ENCODE measurements at places on chromosomes 1 and 21.
A peak's percentile ranks its signal among the peaks of the same experiment; 100 is the strongest.

- peak; percentile 32 for DNase-seq
Measured at GRCh38 chr1:56820755-56821461, 1.7 kb upstream of the FYB2 start.

GRCh38 chr1:156698995-156699394, 6.4 kb downstream of the CRABP2 start:
- DNase-seq: no peak

- DNase-seq: no peak
Measured at GRCh38 chr1:24443241-24443656, 27.6 kb downstream of the NIPAL3 start.

DNA sequence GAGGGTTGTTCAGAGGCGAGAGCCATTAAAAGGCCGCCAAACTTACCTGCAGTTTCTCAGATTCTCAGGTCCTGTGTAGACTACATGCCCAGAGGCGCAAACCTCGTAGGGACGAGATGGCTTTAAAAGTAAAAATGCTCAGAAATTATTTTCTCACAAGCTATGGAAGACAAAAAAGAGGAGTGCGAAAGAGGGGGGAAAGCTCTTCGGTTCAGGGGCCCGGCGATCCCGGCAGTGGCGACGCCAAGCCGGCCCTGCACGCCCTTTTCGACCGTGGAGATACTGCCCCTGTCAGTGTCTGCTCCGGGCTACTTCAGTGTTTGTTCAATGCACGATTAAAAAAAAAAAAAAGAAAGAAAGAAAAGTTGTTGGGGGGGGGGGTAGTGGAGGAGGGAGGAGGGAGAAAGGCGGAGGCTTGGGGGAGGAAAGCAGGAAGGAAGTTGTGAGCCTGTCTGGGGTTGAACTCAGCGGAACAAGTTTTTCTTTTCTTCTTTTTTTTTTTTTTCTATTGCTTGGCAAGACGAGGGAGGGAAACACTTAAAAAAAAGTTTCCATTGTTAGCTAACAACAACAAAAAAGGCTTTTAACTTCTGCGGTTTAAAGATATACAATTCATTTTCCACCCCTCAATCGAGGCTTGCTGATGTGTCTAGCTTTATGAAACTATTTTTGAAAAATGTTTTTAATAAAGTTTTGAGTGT, at the start of gene ITPKB:
ITPKB (minus strand) TSS at position 288 of the 701 bp plus-strand sequence. CDS start 1,824 bp downstream, outside the sequence.
- DNase-seq: peak; percentile 67

- no peak for DNase-seq
Measured at GRCh38 chr1:1121611-1122077, 5.8 kb upstream of the C1orf159 start.

DNA sequence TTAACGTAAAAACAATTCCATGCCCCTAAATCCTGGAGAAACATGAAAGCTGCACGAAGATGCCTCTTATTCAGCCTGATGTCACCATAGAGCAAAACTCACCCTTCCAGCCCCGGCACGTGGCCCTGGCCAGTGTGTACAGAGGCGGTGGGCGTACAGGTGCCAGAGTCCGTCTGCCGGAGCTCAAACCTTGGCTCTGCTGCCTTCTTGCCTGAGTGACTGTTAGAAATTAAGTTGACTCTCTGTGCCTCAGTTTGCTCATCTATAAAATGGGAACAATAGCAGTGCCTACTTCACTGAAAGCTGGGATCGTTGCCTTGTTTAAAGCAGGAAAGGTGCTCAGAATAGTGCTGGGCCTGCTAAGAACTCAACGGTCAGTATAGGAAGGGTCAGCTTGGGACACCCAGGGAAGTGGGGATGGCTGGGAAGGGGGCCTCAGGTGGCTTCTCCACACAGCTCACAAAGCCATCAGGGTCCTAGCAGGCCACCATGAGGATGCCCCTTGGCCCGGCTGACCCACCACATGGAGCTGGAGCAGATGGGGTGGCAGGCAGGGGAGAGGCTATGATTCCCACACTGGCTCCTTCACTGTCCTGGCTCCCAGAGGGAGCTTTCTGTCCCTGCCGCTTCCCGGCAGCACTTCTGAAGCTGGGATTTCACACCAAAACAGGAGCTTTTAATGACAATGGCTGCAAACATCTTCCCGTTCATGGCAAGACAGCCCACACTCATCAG, 237.2 kb downstream of the NPHP4 start:
- DNase-seq: no peak

GRCh38 chr1:54567961-54568360, 19.9 kb downstream of the ACOT11 start:
- DNase-seq: no peak

DNA sequence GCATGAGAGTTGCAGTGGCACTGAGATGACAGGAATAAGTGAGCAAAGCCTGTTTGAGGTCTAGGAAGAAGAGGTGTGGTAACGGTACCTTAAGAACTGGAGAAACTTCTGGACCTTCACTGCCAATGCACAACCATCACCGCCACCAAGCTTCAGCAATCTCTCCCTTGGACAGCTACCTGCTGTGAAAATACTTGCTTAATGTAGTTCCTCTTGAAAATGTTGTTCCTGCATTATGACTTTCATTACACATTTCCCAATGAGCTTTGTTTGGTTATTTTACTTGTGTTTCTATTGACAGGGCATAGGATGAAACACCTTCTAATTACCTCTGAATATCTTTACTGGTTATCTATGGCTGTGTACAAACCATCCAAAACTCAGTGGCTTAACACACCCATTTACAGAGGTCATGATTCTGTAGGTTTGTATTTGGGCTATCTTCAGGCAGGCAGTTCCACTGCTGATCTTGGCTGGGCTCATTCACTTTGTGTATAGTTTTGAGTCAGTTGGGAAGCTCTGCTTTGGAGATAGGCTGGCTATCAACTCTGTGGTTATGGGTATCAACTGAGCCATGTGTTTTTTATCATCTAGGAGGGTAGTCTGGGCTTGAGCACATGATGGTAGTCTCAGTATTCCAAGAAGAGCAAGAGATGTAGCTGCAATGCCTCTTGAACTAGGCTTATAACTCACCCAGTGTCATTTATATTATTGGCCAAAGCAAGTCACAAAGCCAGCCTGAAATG, 149.4 kb downstream of the ELAVL4 start:
- no peak for DNase-seq

DNA sequence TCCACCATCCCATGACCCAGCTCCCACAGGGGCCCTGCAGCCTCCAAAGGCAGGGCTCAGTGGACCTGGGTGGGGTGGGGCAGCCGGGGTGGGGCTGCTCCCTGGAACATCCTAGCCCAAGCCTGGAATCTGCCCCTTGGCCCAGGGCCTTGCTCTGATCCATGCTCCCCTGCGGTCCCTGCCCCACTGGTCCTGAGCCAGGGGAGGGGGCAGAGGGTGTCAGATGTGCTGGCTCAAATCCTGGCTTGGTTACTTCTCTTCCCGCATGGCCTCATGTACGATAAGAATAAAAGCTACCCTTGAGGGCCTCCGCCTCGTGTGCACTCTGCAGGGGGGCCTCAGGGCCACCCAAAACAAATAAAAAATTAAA, 819 bp downstream of the SLC25A34 start:
- DNase-seq: no peak

DNA sequence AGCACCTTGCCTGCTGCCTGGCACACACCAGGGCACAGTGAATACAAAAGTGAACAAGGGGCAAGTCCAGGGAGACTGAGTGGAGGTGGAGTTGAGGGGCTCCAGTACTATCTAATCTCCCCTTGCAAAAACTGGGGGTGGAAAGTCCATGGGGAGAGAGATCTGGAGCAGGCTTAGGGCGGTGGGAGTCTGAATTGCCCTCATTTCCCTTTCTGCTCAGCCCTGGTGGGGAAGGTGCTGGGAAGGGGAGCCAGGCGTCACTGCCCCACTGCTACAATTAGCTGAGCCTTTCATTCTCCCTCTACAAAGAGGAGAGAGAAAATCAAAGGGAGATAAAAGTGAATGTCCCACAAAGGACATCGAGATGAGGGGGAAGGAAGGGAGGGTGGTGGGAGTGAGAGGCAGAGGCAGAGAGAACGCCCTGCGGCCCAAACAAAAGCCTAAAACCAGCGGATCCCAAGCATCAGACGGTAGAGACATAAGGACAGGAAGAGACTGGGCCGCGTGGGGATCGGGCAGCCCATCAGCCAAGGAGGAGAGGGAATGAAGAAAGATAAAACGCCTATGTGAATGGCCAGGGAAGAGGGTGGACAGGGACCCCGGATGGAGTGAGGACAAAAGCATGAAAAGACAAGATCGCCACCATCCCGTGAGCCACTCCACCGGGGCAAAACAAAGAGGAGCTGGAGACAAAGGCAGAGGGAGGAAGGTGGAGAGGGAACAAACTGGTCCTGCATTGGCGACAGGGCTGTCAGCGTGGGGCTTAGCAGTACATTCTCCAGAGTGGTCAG, 46.8 kb upstream of the SOX13 start:
- no peak for DNase-seq

DNA sequence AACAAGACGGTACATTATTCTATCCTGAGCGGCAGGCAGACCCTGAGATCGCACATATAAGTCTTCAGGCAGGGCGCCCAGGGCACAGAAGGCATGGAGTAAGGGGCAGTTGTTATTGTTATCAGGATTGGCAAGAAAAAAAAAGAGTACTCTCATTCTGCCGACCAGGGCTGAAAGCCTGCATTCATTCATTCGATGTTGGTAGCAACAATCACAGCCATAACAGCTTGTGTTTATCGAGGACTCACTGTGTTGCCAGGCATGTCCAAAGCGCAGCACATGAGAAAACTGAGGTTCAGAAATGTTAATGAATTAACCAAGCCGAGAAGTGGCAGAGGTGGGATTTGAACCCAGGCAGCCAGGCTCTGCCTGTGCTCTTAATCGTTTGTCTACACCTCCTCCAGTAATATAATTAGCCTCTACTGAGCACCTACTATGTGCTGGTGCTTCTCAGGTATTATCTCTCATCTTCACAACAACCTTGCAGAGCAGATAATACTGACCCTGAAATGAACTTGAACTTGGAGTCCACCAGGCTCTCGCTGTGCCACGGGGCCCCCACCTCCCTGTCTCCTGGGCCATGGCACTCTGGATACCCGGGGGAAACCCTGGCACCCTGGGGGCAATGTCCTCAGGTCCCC, 56.2 kb downstream of the TAS1R2 start:
- DNase-seq: no peak

GRCh38 chr1:67264899-67265298, 42.8 kb upstream of the IL12RB2 start:
- DNase-seq: no peak

DNA sequence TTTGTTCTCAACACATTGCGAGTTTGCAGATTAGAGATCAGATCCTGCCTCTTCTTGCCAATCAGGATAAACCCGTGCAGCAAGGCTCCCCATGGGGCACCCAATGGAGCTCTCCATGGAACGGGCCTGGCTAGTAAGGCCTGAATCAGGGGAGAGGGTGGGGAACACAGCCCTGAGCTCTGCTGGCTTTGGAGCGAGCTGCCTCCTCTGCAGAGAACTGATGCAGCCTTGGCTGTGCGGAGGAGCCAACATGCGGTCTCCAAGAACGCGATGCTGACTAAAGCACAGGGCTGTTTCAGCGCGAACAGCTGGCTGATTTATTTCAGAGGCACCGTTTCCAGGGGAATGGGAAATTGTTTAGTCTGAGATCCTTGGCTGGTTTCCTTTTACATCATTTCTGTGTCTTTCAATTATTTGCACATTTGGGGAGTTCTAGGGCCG, 139.7 kb downstream of the TSEN15 start:
- no peak for DNase-seq

- DNase-seq: peak; percentile 77
Measured at GRCh38 chr21:42233067-42233961, 14.4 kb downstream of the ABCG1 start.

DNA sequence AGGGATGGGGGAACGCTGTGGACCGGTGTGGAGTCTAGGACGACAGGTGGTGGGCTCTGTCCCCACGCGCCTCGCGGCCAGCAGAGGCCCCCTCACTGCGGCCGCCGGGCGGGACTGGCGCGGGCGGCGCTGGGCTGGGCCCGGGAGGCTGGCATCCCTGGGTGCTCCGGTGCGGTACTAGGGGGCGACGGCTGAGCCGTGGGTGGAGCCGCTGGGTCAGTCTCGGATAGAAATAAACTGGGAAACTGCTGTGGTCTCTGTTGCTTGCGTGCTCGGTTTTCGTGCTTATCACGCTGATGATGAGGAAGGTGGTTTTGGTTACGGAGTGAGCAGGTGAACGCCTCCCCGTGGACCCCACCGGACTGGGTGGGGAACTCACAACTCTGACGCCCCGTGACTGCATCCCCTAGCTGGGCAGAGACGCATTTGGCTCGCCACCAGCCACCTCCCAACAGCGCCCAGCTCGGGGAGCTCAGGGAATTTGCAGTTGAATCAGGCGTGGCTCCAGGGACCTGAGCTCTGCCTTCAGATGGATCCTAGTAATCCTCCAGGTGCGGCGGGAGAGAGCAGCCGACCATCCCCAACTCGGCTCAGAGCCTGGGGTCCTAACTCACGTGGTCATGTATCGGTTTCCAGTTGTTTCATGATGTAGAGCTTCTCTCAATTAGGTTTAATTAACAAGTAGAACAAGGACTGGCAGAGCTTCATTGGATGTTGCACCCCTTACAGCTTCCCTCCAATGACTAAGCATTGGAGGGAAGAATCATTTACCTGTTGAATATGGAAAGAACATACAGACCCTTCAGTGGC, 32.1 kb downstream of the HSD17B7 start:
- no peak for DNase-seq

DNA sequence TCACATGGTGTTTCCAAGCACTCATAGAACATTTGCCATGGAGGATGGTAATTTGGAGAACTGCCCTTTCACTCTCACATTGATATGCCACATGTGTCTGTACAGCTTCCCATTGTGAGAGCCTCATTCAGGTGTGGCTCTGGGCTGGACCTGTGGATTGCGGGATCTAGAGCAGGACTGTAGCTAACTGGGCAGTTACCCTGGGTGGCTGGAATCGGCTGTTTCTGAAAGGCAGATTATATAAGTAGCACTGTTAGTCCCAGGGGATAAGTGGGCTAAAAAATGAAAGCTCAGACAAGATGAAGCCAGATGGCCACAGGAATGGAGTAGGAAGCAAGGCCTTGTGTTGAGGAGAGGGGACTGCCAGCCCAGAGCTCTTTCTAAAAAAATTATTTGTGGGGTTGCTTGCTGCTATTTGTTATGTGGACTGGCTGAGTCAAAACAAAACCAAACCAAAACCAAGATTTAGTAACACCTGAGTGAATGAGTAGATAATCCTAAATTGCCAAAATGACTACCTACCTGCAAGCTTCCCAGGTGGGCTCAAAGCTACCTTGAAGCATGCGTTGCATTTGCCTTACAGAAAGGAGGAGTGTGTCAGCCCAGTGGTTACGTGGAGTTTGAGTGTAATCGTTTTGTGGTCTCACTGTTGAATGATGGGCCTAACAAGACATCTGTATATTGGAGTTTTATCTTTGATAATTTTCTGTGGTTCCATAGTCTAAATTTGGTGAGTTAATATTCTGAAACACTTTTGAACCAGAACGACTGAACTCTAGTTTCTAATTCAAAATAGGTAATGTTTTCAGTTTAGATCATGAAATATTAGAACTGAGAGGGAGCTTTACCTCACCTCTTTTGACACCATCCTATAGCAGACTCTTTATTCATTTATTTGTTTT, 58.0 kb downstream of the SDCCAG8 start:
- no peak for DNase-seq

- no peak for DNase-seq
Measured at GRCh38 chr1:93129507-93130099, 50.5 kb downstream of the MTF2 start.

Measured in stimulated activated naive CD4-positive, alpha-beta T cell treated with Interleukin-2 at 50 U/mL for 16 hours (primary cell).